Fibroblast of skin of right biceps (primary cell): ENCODE measurements at places on chromosomes 16 and 17.

DNA sequence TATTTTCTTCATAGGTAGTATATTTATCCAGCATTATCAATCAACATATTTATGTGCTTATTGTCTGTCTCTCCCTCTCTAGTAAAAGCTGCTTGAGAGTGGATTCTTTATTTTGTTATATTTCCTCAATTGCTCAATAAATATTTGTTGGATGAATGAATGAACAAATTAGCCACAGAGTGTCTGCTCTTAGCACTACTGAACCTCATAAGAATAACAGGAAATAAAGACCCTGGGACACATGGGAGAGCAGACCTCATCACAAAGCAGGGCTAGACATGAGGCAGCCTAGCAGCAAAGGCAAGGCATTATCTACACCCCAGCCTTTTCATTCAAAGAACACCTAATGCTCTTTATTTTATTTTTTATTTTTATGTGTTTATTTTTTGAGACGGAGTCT lies 34.9 kb upstream of the TANC2 start:
- peak; percentile 26 for DNase-seq

DNA sequence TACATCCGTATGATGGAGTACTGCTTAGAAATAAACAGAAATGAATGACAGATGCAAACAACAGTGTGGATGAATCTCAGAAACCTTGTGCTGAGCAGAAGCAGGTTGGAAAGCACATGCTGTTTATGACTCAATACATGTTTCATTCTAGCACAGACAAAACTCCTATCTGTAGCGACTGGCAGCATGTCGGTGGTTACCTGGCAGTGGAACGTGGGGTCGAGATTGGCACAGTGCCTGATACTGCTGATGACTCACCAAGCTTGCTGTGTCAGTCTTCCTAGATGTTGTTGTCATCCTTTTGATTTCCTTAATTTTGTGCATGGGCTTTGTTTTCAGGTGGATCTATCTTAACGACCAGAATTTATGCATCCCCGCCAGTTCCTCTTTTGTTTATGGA lies 62.1 kb downstream of the GAN start:
- DNase-seq: no peak

- DNase-seq: peak; percentile 92
Measured at GRCh38 chr17:16419074-16419928, 3.9 kb downstream of the TRPV2 start.

- DNase-seq: no peak
Measured at GRCh38 chr16:30574678-30575077, 3.2 kb upstream of the ZNF688 start.

GRCh38 chr16:9808210-9808609 lies 374.0 kb downstream of the GRIN2A start:
- DNase-seq: no peak
